ENCODE measurements at places on chromosomes 11 and 22.

DNA sequence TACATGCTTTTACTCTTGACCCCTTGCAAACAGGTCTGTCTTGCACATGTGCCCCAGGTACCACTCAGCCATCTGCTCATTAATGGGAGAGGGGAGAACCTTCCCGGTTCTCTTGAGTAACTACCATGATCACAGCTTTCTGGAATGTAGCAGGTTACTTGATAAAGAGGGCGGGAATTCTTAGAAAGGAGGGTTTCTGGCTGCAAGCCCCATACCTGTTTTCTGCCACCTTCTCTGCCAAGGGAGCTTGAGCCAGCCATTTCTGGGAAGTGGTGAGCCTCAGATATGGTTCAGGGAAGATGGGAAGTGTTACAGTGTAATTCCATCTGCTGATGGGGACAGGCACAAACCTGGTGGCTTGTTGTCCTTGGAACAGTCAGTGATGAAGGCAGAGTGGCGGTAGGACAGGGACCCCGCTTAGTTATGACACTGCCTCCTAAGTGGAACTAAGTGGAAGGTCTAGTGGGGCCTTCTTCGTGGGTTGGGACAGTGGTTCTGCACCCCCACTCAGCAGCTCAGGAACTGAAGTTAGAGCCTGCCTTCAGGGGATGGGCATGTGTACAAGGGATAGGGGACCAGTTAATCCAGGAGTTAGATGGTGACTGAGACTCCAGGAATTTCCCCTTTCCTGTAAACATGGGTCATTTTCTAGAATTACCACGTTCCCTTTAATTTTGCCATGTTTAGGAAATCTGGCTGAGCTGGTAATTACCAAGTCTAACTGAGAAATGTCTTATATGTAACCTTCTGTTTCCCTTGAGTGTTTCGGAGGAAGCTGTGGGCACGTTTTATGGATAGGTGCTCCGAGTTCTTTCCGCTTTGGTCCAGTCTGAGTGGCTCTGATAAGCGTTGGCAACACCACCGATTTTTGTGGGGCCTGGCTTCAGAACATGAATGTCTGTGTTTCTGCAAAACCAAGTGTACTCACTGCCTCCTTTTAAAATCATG lies 35.3 kb downstream of the BCR start:
- DNase-seq, result no peak

DNA sequence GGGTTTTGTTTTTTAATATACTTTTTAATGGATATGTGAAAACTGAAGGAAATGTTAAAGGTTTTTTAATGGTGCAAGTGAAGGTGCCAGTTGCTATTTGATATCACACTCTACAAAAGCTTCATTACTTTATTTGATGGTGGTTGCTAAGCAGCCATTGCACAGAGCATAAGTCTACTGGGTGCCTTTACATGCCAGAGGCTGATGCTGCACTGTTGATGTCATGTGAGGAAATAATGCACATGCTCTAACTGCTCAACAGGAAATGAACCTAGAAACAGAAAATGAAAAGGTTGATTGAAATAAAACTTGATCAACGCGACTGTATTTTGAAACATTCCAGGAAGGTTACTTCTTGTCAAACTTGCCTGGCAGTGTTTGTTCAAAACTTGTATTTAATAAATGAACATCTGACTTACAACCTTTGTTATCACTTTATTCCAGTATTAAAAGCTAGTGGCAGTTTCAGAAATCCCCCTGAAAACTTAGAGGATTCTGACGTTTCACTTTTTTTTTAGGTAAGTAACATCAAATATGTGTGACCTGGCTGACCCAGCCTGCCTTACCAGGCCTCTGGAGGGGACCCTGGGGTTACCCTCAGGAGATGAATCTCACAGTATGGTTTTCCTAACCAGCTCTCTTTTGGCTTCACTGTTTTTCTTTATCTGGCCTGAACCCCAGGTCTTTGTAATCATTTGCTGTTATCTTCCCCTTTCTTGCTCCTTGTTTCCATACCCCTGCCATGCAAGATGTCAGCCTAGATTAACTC lies 2.4 kb upstream of the ATP5MG start:
- no peak for DNase-seq

DNA sequence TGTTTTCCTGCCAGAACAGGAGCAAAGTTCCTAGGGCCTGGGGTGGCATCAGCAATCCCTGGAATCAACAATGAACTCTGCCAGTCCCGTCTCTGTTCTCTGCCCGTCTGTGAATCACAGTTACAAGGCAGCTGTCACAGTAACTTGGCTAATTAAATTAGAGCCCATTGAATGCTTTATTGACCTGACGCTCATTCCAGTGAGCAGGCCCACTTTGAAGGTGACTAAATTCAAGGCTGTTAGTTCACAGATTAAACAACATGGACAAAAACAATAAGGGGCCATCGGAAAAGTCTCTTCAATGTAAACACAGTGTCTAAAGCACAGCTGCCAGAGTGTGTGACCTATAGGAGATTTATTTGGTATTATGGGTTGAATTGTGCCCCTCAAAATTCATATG lies 17.7 kb upstream of the TMPRSS5 start:
- no peak for DNase-seq

DNA sequence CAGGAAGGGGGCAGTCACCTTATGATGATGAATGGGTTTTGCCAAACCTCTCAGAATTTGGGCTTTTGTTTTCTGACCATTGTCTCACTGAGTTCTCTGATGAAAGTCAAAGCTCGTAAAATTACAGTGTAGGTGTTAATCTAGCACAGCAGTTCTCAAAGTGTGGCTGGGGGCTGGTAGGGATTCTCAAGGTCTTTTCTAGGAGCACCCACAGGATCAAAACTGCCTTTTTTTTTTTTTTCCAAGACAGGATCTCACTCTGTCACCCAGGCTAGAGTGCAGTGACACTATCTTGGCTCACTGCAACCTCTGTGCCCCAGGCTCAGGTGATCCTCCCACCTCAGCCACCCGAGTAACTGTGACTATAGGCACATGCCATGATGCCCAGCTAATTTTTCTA lies 66.1 kb downstream of the C22orf31 start:
- no peak for DNase-seq

GRCh38 chr22:46202897-46203600 lies 47.0 kb downstream of the CDPF1 start:
- no peak for DNase-seq

DNA sequence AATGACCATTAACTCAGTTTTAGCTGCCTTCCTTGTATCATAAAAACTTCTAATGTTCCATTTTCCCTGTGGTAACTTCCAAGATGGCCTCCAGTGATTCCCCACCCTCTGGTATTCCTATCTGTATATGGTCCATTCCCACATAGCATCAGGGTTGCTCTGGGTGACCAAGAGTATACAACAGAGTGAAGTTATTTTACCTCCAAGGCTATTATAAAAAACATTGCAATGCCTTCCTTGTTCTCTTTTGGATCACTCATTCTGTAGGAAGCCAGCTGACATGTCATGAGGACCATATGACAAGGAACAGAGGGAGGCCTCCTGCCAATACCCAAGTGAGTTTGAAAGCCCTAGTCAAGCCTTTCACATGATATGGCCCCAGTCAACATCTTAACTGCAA lies 30.1 kb downstream of the ZNF280B start:
- no peak for DNase-seq

GRCh38 chr11:20002312-20003216 lies 157.7 kb downstream of the DBX1 start:
- no peak for DNase-seq
